ENCODE measurements at places on chromosomes 5 and 9.

GRCh38 chr9:94973451-94973941 lies 247.0 kb downstream of the AOPEP start:
- no peak for DNase-seq

GRCh38 chr9:123011878-123012528 lies 21.5 kb upstream of the GPR21 start:
- no peak for DNase-seq

GRCh38 chr5:73419465-73420390 lies 28.8 kb downstream of the FOXD1 start:
- DNase-seq: no peak

- DNase-seq: no peak
These were observed 50.0 kb downstream of the RAI14 start for GRCh38 chr5:34706084-34706483.

DNA sequence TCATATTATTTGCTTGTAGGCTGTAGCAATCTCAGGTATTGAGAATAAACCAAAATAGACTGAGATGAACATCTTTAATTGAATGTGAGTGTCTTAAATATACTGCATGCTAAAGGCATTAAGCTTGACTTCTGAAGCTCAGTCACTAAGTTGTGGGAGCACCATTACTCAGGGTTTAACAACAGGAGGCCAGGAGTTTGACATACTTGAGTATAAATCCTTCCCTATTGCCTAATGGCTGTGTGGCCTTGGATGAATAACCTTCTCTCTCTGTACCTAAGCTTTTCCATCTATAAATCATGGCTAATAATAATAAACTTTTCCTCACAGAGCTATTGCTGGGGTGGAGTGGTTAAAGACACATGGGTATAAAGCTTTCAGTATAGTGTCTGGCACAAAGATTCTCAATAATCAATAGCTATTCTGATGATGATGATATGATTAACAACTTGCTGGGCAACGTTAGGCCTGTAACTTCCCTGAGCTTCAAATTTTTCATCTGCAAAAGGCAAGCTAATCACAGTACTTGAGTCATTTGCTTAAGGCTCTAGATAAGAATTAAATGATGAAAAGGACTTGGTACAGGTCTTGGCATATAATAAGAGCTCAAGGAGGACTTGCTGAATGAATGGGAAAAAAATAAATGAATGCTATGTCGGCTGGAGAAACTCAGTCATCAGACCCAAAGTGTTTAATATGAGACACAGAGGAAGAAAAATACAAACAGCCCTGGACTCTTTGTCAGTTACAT lies 174.0 kb upstream of the IL12B start:
- DNase-seq: no peak

- DNase-seq: no peak
These were observed 336.8 kb upstream of the PUM3 start for GRCh38 chr9:3180696-3181048.

DNA sequence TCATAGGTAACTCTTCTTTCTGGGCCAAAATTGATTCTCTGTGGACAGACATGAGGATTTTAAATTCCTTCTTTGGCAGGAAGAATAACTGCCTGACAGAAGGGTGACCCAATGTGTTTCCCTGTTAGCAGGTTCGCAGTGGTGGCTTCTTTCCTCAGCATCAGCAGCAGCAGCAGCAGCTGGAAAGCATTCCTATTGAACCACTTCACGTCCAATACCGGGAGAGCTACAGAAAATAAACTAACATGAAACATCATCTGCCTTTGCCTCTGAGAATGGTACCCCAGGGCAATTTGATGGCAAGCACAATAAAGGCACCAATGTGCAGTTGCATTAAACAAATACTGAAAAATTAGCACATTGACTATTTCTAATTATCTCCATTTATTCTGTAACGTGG lies 214.5 kb downstream of the TMEM167A start:
- DNase-seq: peak; percentile 32

DNA sequence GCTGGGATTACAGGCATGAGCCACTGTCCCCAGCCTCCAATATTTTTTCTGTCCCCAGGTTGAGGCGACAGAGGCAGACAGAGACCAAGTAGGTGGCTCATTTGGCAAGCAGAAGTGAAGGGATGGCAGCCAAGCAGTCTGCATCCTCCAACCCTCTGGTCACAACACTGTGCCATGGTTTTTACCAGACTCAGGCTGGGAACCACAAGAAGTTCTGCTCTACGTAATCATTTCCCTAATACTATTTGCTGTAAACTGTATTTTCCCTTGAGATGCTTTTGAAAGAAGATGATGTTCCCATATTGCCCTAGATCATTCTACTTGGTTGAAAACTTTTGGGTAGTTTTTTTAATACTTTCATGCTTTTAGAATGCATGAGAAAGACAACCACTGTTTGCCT lies 40.5 kb downstream of the PTTG1 start:
- DNase-seq: no peak

DNA sequence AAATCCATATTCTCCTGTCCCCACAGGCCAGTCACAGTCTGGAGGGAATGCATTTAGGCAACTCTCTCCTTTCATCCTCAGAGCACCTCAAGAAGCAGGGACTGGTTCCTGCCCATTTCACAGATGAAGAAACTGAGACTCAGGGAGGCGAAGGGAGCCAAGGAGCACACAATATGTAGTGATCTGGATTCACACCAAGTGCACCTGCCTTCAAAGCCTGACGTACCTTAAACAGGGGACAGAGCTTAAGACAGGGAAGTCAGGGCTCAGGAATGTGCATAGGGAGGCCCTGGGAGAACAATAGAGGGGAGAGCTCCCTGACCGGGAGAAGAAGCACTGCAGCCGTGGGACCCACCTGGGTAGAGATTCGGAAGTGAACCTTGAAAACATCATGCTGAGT lies 83.0 kb downstream of the GABBR2 start:
- no peak for DNase-seq

DNA sequence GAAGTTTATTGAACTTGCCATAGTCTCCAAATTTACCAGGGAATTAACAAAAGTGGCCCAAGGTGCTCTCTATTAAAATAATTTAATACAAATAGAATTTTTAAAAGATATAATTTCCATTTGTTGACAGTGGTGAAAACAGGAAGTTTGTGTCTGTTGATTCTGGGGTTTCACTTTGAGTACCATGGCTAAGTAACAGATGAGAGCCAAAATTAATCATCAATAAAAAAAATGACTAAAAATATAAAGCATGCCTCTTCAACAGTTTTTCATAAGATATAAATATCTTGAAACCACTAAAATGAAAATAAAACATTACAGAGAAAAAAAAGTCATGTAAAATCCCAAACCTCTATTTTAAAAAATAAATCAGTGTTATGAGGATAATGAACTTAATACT lies 49.8 kb downstream of the SGCD start:
- no peak for DNase-seq

- no peak for DNase-seq
These were observed 84.3 kb downstream of the ZNF462 start for GRCh38 chr9:106947106-106947900.

- no peak for DNase-seq
These were observed 90.7 kb downstream of the STK10 start for GRCh38 chr5:172097356-172097755.

DNA sequence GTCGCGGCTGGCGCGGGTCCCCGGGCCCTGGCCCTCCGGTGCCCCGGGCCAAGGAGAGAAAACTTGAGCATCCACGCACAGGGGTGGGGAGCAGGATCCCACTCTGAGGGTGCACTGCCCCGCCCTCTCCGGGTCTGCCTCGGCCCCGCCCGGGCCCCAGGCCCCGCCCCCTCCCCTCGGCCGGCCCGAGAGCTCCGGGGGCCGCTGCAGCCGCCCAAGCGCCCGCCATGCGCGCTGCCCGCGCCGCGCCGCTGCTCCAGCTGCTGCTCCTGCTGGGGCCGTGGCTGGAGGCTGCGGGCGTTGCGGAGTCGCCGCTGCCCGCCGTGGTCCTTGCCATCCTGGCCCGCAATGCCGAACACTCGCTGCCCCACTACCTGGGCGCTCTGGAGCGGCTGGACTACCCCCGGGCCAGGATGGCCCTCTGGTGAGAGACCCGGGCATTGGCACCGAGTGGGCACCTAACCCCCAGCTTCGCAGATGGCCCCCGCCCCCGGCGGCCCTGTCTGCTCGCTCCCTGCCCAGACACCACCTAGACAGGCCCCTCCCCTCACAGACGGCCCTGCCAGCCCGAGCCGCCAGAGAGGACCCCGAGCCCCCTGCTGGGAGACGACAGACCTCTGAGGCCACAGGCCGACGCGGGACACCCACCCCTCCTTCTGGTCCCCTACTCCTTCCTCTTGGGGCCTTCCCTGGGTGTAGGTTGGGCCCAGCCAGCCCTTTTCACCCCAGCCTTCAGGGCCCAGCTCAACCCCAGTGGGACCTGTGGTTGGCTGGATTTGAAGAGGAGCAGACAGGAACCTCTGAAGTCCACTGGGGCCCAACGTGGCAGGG lies at the start of gene CERCAM:
Gene CERCAM, plus strand, starts transcription at position 207 of the 831 bp plus-strand sequence. Its CDS starts 21 bp downstream, at position 228.
- no peak for DNase-seq

DNA sequence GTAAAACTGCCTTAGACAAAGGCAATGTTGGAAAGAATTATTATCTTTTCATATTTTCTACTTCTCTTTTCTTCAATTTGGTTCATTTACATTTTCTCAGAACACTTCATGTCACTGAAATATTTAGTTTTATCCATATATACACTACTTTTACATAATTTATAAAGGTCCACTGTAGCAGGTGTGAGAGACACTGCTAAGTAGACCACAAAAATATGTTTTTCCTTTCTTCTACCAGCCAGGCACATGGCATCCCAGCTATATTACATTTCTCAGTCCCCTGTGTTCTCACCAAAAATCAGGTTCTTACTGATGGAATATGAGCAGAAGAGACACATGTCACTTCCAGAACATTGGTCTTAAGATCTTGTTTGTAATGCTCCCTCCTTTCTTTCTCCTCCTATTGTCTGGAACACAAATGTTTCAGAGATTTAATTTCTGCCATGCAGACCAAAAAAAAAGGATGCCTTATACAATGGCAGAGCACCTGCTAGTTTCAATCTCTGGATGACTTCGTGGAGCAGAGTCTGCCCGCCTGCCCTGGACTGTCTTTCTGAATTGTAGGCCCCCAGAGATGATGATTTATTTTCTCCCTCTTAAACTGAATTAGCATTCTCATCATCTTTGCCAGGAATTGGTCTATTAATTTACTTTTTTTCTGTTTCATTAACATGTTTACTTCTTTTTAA lies 125.4 kb upstream of the ACOT12 start:
- no peak for DNase-seq

- no peak for DNase-seq
These were observed 10.6 kb upstream of the MEGF9 start for GRCh38 chr9:120724757-120725400.

- DNase-seq: no peak
These were observed 6.5 kb upstream of the RICTOR start for GRCh38 chr5:39080597-39081204.

GRCh38 chr9:126442636-126443035 lies 116.0 kb downstream of the MVB12B start:
- DNase-seq: no peak

DNA sequence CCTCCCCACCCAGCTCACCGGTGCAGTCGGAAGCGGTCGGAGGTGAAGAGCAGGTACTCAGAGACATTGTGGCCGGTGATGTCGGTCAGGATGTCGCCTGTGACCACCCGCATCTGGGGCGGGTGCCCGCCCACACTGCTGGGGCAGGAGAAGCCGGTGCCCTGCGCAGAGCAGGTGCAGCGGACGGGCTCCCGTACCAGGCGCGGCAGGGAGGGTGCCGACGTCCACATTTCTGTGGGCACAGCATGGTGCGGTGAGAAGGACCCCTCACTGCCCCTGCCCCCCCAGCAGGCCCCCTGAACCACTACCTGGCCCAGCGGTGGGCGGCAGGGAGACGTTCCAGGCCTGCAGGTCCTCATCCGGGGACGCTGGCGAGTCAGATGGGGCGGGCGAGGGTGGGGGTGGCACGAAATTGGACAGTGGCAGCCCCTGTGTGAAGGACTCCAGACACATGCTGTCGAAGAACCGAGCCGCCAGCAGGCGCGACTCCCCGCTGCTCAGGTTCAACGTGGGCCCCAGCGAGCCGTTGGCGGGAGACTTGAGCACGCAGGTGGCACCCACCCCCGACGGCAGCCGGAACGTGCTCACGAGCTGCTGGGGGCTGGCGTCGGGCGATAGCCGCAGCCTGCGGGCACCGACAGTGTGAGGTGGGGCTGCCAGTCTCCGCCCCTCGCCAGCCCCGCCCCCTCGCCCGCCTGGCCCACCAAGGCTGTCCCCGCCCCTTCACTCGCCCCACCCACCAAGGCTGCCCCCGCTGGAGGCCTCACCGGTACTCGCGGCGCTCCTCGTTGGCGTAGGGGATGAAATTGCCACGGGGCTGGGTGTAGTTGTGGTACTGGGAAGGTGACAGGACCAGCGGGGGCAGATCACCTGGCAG lies 15.1 kb downstream of the ABCA2 start:
- no peak for DNase-seq

GRCh38 chr5:170302653-170303501 lies 5.3 kb upstream of the LCP2 start:
- DNase-seq: no peak

- DNase-seq: no peak
These were observed 26.3 kb downstream of the CNTFR start for GRCh38 chr9:34563262-34563661.

- no peak for DNase-seq
These were observed 22.9 kb upstream of the ACTBL2 start for GRCh38 chr5:57505272-57506200.

Data from NCI-H1417 treated with DMSO at 0.1 percent for 48 hours (cell line).